ENCODE measurements at places on chromosomes 6 and 20. TPM values are rescaled to one million over a fixed set of nuclear protein-coding genes. Genes with fewer than 3 reads are reported as not detected.

GRCh38 chr20:15440049-15440820 is 1102.8 kb upstream of the FLRT3 start:
- H3K27ac ChIP-seq, result no peak overlapping the region
- H3K4me3 ChIP-seq, result no peak overlapping the region
- no peak for DNase-seq

DNA sequence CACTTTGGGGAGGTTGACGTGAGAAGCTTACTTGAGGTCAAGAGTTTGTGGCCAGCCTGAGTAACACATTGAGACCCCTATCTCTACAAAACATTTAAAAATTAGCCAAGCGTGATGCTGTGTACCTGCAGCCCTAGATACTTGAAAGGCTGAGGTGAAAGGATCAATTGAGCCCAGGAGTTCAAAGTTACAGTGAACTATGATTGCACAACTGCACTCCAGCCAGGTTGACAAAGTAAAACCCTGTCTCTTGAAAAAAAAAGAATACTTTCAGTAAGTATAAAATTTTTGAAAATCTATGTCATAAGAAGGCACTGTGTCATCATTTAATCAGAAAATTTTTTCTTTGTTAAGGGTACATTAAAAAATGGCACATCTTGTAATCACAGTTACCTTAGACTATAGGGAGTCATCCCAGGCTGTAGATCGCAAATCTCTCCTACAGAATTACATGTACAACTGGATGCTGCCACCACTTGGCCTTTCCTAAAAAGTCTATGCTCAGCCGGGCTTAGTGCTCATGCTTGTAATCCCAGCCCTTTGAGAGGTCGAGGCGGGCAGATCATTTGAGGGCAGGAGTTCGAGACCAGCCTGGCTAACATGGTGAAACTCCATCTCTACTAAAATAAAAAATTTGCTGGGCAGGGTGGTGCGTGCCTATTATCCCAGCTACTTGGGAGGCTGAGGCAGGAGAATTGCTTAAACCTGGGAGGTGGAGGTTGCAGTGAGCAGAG is 17.0 kb upstream of the MRS2 start:
- H3K27me3 ChIP-seq, result no peaks in the 10 kb centered on the region
- peak; percentile 21 for DNase-seq
- H3K4me3 ChIP-seq, result no peak overlapping the region
- H3K27ac ChIP-seq, result peak overlapping the region; percentile 41

DNA sequence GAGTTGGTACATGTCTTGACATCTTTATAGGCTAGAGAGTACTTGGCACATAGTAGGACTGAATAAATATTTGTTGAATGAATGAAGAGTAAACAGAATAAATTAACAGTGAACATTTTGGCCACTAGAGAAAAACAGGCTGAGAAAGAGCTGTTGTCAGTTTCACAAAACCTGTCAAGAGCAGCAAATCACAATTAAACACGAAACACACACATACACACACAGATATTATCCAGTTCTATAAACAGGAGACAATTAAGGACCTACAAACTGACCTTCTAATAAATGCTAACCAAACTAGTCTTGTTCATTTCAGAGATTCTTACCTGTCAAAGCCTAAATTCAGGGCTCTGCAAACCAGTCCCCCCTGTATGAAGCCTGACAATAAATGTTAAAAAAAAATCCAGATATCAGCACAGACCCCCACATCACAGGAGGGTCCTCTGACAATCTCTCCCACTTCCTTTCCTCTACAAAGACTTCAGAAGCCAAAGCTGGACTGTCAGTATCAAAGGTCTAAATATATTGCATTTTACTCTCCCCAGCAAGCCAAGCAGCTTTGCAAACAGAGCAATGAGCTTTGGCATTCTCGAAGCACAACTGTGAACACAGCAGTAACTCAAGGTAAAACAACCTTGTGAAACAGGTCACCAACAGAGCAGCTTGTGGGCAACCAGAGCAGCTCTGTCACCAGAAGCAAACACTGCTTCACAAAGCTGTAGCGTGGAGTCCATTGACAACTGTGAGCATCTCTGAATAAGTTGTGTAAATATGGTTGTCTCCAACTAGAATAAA is 229.9 kb downstream of the TBXT start:
- H3K4me1 ChIP-seq, result no peaks in the 10 kb centered on the region
- H3K27ac ChIP-seq, result peak overlapping the region; percentile 8
- no peak overlapping the region for H3K4me3 ChIP-seq
- no peaks in the 10 kb centered on the region for H3K36me3 ChIP-seq
- DNase-seq, result peak; percentile 16

BAG2 gene
- polyA plus RNA-seq, result 4.3 TPM

GRCh38 chr6:88890860-88891845 is 72.3 kb downstream of the RNGTT start:
- peaks cover 8% of the 10 kb centered on the region for H3K36me3 ChIP-seq
- DNase-seq, result no peak
- no peak overlapping the region for H3K4me3 ChIP-seq
- H3K27me3 ChIP-seq, result no peaks in the 10 kb centered on the region
- H3K27ac ChIP-seq, result no peak overlapping the region

GRCh38 chr6:25536781-25537180 is 115.2 kb upstream of the SCGN start:
- H3K27ac ChIP-seq, result no peak overlapping the region
- no peak overlapping the region for H3K4me3 ChIP-seq
- no peaks in the 10 kb centered on the region for H3K4me1 ChIP-seq
- H3K27me3 ChIP-seq, result no peaks in the 10 kb centered on the region

DNA sequence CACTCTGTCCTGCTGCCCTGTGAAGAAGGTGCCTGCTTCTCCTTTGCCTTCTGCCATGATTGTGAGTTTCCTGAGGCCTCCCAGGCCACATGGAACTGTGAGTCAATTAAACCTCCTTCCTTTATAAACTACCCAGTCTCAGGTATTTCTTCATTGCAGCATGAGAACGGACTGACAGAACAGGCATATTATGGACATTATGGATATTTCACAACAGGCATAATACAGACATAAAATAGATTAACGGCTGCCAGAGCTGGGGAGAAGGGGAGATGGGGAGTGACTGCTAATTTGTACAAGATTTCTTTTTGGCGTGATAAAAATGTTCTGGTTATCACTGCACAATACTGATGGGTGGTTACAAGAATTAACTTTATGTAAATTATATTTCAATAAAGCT is 29.4 kb downstream of the TRPC4AP start:
- DNase-seq, result no peak
- no peaks in the 10 kb centered on the region for H3K27me3 ChIP-seq
- H3K27ac ChIP-seq, result no peak overlapping the region
- no peaks in the 10 kb centered on the region for H3K4me1 ChIP-seq
